A673 (cell line): ENCODE measurements at places on chromosomes 1 and 21. TPM values are rescaled to one million over a fixed set of nuclear protein-coding genes. Genes with fewer than 3 reads are reported as not detected.
A peak's percentile ranks its signal among the peaks of the same experiment; 100 is the strongest.

GRCh38 chr1:19311503-19311930 is 427 bp downstream of the AKR7A2 start:
- H3K27me3 ChIP-seq, result no peaks in the 10 kb centered on the region
- H3K4me3 ChIP-seq, result peak overlapping the region; percentile 85
- no peak for DNase-seq

DNA sequence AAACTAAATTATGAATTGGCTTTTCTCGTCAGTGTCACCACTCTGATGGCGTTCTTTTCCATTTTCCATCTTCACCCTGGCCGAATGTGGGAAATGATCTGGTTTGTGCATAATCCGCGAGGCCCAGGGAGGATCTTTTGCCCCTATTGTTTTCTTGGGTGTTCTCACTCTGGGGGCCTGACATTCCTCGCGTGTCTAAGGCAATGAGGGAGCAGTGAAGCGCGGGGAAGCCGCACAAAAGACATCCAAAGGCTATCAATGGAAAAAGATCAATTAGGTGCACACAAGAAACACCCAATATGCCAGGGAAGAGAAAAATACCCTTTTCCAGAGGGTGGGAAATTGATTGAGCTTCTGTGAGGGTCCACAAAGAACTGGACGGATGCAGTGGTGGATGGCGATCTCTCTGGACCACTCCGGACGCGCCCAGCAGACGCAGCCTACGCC is 941 bp upstream of the C1orf21 start:
- H3K27ac ChIP-seq, result peak overlapping the region; percentile 79
- peak overlapping the region; percentile 95 for H3K4me3 ChIP-seq
- no peak for DNase-seq
- H3K27me3 ChIP-seq, result no peaks in the 10 kb centered on the region
- H3K4me1 ChIP-seq, result peaks cover 19% of the 10 kb centered on the region

- H3K4me1 ChIP-seq, result no peaks in the 10 kb centered on the region
- no peak for DNase-seq
- no peak overlapping the region for H3K4me3 ChIP-seq
- no peak overlapping the region for H3K27ac ChIP-seq
These were observed 120.7 kb downstream of the NGF start for GRCh38 chr1:115217150-115218033.

The FAM163A gene
- not detected in 2 replicates for total RNA-seq

- no peaks in the 10 kb centered on the region for H3K36me3 ChIP-seq
- DNase-seq, result no peak
These were observed 7.5 kb upstream of the PLCH2 start for GRCh38 chr1:2468540-2468939.

DNA sequence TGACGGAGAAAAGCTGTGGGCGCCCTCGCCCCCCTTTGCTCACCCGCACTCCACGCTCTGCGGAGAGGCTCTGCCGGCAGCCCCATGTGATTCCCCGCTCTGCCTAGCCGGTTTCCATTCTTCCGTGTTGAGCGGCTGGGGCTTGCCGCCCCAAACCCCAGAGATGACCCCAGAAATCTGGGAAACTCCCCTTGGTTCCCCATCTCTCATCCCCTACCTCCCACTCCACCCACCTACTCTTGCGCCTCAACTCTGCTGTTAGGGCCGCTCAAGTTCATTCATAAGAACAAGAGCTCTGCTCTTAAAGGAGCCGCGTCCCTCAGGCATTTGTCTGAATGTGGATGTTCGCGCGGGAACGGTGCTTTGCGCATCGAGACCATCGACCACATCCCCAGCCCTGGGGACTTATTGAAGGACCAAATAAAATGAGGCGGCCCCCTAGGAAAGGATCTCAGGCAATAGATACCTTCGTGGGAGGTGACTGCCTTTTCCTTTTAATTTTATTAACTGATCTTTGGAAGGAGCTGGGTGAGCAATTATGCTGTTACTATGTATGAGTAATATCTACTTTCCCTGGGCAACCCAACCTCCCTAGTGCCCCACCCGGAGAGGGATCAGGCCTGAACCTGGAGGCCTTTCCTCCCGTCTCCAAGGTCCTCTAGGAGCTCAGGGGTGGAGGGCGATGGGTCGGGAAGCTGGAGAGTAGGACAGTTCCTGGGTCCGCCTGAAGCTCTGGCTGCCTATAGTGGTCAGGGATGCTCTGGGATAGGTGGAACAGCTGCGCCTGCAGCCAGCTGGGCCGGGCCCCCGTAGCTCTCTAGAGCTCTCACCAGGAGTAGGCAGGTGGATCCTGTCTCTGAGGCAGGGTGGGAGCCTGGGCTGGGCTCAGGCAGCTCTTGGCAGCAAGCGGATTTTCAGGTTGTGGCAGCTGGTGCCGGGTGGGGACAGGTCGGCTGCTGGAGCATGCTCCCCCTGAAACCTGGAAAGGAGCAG is 898 bp downstream of the MFSD2A start:
- H3K36me3 ChIP-seq, result no peaks in the 10 kb centered on the region
- H3K4me1 ChIP-seq, result peaks cover 12% of the 10 kb centered on the region
- H3K4me3 ChIP-seq, result peak overlapping the region; percentile 50
- no peaks in the 10 kb centered on the region for H3K27me3 ChIP-seq

The LYSMD1 gene
- total RNA-seq, result 7.7 and 8.1 TPM in 2 replicates

The CFAP45 gene
- 1.5 and 3.6 TPM in 2 replicates for total RNA-seq

DNA sequence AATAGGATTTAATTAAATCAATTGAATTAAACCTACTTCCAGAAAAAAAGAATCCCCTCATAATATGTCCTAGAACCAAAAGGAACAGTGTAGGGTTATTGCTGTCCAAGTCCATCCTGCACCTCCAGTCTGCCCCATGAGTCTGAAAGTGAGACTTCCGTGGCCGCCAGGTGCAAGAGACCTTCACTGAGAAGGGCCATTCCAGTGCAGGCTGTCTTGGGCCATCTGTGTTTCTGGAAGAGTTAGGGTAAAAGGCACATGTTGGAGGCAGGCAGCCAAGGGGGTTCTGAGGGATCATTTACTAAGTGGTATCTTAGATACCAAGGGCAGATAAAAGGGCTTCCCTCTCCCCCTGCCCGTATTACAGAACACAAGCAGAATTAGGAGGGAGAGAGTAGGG is 31.0 kb downstream of the UBE2T start:
- no peak overlapping the region for H3K27ac ChIP-seq
- H3K36me3 ChIP-seq, result no peaks in the 10 kb centered on the region
- no peak overlapping the region for H3K4me3 ChIP-seq
- H3K4me1 ChIP-seq, result peaks cover 12% of the 10 kb centered on the region
- no peaks in the 10 kb centered on the region for H3K27me3 ChIP-seq
- no peak for DNase-seq

The ANKRD65 gene
- not detected in 2 replicates for total RNA-seq

DNA sequence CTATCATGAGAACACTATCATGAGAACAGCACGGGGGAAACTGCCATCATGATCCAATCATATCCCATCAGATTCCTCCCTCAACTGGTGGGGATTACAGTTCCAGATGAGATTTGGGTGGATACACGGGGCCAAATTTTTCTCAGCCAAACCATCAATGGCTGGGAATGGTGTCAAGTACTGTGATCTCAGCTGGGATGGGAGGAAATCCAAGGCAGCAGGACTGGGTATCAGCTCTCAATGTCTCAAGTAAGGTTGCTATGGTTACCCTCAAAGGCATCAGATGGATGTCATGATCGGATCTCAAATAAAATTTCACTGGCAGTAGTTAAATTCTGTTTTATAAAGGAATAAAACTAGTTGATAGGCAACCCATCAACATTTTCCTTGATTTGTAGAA is 399.0 kb downstream of the KCNT2 start:
- H3K4me1 ChIP-seq, result no peaks in the 10 kb centered on the region
- no peaks in the 10 kb centered on the region for H3K36me3 ChIP-seq
- no peak for DNase-seq
- peaks cover 11% of the 10 kb centered on the region for H3K27me3 ChIP-seq
- H3K27ac ChIP-seq, result no peak overlapping the region
- H3K4me3 ChIP-seq, result no peak overlapping the region

DNA sequence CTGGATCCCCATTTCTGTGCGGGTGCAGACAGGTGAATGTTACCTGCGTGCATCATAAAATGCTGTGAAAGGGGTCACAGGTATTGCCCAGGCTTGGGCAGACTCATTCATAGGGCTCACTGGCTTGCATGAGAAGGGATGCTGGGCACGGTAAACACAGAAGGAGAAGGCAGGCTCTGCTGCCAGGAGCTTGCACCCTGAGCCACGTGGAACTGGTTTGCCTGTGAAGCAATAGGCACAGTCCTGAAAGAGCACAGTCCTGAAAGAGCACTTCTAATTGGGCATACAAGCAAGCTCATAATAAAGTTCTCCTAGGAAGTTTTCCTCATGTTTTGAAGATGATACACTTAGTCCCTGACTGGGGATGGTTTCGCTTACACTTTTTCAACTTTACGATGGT is 40.9 kb downstream of the GALNT2 start:
- H3K27ac ChIP-seq, result no peak overlapping the region
- H3K36me3 ChIP-seq, result no peaks in the 10 kb centered on the region
- H3K4me1 ChIP-seq, result peaks cover 61% of the 10 kb centered on the region
- H3K27me3 ChIP-seq, result no peaks in the 10 kb centered on the region
- no peak for DNase-seq
- no peak overlapping the region for H3K4me3 ChIP-seq

The TTC39A gene
- total RNA-seq, result 3.1 and 5.1 TPM in 2 replicates

The HCN3 gene
- total RNA-seq, result 11.3 and 12.2 TPM in 2 replicates

DNA sequence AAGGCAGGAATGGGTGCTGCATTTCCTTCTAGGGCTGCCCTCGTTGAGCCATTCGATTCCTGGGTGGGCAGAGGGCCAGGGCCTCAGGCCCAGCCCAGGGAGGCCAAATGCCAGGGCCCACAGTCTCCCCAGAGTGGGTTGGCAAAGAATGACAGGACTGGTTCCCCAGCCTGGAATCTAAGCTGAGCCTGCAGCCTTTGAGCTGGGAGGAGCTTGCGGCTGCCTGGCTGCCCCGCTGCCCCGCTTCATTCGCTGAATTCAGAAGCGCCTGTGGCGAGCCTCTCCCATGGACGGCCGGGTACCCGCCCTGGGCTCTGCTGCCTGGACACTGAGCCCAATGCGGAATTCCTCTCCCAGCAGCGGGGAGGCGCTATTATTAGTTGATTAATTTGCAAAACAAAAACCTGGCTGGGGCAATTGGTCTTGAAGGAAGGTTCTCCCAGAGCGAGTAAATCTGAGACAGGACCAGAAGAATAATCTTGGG is 32.3 kb upstream of the TARDBP start:
- no peak overlapping the region for H3K4me3 ChIP-seq
- no peak overlapping the region for H3K27ac ChIP-seq
- H3K36me3 ChIP-seq, result no peaks in the 10 kb centered on the region
- no peak for DNase-seq
- H3K4me1 ChIP-seq, result peaks cover 14% of the 10 kb centered on the region

DNA sequence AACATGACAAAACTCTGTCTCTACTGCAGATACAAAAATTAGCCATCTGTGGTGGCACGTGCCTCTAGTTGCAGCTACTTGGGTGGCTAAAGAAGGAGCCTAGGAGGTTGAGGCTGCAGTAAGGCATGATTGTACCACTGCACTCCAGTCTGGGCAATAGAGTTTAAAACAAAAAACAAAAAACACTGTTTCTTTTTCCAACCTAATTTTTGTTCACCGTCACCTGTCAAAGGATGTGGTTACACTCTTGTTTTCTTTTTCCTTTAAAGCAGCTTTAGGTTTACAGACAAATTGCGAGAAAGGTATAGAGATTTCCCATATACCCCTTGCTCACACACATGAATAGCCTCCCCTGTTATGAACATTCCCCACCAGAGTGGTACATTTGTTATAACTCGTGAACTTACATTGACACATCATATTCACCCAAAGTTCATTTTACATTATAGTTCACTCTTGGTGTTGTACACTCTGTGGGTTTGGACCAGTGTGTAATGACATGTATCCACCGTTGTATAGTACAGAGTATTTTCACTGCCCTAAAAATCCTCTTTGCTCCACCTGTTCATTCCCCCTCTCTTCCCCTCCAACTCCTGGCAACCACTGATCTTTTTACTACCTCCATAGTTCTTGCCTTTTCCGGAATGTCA is 26.2 kb downstream of the SMG7 start:
- no peak overlapping the region for H3K4me3 ChIP-seq
- no peaks in the 10 kb centered on the region for H3K36me3 ChIP-seq
- H3K4me1 ChIP-seq, result no peaks in the 10 kb centered on the region
- no peak for DNase-seq
- H3K27me3 ChIP-seq, result no peaks in the 10 kb centered on the region

The DFFB gene
- total RNA-seq, result 8.9 and 9.2 TPM in 2 replicates

DNA sequence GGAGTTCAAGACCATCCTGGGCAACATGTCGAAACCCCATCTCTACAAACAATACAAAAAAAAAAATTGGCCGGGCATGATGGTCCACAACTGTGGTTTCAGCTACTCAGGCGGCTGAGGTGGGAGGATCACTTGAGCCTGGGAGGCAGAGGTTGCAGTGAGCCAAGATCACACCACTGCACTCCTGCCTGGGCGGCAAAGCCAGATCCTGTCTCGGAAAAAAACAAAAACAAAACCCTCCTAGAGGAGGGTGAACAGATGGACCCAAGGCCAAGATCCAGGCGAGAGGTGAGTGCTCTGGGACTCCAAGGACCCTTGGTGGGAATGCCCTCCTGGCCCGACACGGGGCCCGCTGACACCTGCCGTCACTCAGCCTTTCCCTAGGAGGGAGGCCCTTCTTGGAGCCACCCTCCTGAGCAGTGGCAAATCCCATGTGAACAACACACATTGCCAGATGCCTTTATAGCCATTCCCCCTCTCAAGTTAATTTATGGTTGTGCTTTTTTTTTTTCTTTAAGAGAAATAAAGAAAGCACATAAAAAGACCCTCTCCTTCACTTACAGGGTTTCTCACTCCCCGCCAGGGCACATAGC is 380 bp downstream of the TFF2 start:
- no peak for DNase-seq
- H3K36me3 ChIP-seq, result no peaks in the 10 kb centered on the region
- H3K27me3 ChIP-seq, result no peaks in the 10 kb centered on the region
- H3K4me1 ChIP-seq, result no peaks in the 10 kb centered on the region

The COL9A2 gene
- 5.2 and 5.9 TPM in 2 replicates for total RNA-seq

DNA sequence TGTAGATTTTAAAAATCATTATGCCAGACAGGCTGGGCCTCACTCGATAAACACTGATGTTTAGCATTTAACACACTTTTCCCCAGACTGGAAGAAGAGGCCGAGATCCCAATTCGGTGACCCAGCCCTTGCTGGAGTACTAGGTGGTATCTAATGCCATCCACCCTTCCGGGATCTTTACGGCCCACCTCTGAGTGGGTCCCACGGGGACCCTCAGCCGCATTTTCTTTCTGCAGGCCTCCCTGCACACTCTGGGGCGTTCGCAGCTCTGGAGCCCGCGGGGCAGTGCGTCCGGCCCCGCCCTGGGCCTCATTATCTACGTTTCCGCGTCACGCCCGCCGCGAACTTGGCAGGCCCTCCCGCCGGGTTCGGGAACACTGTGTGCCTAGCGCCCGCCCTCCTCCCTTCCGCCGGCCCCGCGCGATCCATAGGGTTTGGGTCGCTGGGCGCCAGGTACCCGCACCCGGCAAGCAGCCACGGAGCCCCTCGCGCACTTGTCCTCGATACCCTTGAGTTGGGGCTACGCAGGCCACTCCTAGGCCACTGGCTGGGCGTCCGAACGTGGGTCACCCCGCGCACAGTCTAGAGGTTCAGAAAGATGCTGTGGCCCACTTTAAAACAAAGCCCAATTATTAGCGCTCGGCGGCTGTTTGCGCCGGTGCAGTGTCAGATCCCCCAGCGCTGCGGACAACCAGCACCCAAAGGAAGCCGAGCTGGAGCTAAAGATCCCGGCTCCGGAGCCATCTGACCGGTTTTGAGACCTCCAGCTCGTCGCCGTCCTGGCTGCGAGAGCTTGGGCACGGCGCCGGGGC is 950 bp upstream of the EVA1C start:
- DNase-seq, result peak; percentile 76
- peak overlapping the region; percentile 67 for H3K4me3 ChIP-seq
- peak overlapping the region; percentile 79 for H3K27ac ChIP-seq
- peaks cover 17% of the 10 kb centered on the region for H3K4me1 ChIP-seq
- H3K27me3 ChIP-seq, result no peaks in the 10 kb centered on the region

The SPRR3 gene
- total RNA-seq, result not detected in 2 replicates

GRCh38 chr1:30816211-30817076 is 58.9 kb upstream of the LAPTM5 start:
- peaks cover 9% of the 10 kb centered on the region for H3K27me3 ChIP-seq
- no peaks in the 10 kb centered on the region for H3K36me3 ChIP-seq
- H3K4me3 ChIP-seq, result no peak overlapping the region

The GJA9 gene
- total RNA-seq, result not detected in 2 replicates
